ENCODE measurements at places on chromosomes 4 and X. TPM values are rescaled to one million over a fixed set of nuclear protein-coding genes. Genes with fewer than 3 reads are reported as not detected.

- no peak for DNase-seq
Measured at GRCh38 chr4:54392479-54392878, 163.4 kb downstream of the PDGFRA start.

DNA sequence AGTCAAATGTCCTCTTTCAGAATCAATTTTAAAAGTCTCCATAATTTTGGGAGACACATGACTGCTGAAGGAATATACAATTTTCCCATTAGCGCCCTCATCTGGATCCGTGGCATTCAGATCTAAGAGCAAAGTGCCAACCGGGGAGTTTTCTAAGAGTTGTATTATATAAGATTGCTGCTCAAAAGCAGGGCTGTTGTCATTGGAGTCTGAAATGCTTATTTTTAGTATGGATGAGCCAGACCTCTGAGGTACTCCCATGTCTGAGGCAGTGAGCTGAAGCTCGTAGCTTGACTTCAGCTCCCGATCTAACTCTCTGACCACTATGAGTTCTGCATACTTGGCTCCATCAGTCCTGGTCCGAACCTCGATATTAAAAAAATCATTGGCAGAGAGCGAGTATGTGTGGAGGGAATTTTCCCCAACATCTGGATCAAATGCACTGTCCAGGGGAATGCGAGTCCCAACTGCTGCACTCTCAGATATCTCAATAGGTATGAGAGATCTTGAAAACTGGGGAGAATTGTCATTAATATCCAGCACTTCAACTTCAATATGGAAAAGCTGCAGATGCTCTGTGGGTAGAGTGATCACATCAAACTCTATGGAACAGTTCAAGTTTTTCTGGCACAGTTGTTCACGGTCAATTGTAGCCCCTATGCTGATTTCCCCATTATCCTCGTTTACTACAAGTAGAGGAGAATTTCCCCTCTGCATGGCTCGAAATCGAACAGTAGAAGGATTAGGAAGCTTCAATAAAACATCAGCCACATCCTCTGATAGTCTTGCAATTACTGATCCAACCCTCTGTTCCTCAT, 917 bp downstream of the PCDH18 start:
- peak; percentile 49 for DNase-seq

- DNase-seq, result no peak
Measured at GRCh38 chr4:130043732-130044160, 947.8 kb downstream of the C4orf33 start.

DNA sequence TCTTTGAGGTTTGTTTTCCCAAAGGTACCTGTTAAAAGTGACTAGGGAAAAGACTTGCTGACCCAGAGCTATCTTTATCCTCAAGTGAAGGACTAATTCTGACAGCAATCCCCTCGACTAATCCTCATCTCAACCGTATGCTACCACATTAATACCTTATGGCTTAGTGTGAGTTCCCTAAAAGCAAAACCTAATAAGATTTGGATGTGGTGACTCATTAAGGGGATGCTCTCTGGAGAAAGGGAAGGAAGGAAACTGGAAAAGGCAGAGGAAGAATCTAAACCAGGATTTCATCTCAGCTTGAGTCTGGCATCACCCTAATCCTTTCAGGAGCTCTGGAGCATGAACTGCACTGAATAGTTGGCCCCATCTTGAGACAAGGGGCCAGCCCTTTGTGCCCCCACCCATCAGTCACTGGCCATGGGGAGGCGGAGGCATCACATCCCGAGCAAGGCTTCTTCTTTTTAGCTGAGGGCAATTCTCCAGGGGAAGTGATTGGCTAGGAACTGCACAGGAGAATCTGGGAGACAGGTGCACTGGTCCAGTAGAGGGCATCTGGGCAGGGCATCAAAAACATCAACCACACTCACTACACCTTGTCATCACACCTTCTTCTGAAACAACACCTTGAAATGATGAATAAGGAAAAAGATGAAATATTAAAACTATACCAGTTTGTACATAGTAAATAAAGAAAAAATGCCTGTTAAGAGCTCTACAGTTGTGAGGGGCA, 6.9 kb upstream of the BBS7 start:
- DNase-seq, result no peak

DNA sequence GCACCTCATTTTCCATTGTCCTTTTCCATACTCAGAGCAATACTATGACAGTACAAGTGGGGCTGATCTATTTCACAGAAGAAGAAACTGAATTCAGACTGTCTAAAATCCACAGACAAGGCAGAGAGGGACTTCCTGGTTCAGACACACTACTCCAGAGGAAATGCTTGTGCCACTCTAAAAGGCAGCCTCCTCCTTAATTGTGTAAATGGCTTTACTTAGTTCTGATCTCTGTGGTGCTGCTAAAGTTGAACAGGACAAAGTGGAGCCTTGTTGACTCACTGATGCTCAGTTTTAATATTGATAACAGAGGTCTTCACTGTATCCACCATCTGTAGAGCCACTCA, 122.4 kb downstream of the KIT start:
- DNase-seq, result no peak

- no peak for DNase-seq
Measured at GRCh38 chr4:121765971-121766538, 1.1 kb upstream of the SMIM43 start.

GRCh38 chr4:47533689-47534347, 48.7 kb downstream of the ATP10D start:
- DNase-seq, result no peak

Gene NSUN7
- 19.7 TPM for polyA plus RNA-seq

Gene RHOXF2B
- polyA plus RNA-seq, result not detected

Gene RHOXF2
- polyA plus RNA-seq, result 0.20 TPM
